ENCODE measurements at places on chromosomes 3 and 15.

DNA sequence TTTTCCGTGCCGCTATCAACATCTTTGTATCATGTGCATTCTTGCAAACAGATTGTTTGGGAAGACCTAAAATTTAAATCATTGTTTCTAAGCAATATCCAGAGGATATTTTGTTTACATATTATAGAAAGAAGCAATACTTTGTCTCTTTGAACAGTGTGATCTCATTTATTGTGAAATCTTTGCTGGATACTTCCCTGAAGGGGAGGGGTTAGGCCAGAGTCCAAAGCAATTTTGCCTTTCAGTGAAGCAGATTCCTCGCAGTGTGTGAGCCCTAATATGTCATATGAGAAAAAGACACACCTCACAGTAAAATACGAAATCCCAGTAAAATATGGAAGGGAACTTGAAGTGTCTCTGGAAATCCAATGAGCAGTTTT is 158.7 kb upstream of the SLCO3A1 start:
- DNase-seq: no peak

DNA sequence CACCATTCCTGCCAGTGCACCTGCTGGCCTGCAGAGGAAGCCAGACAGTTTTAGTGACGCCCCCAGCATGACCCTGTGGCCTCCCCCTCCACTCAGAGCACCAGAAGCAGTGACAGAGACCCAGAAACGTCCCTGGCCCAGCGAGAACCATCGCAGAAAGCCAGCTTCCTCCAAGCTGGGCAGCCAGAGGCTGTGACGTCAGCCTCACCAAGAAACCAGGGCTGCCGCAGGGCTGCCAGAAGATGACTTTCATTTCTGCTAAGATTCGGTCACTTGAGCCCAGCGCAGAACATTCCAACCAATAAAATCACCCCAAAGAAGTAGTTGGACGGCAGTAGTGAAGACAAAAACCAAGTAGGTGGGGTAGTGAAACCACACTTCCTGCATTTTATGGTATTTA is 29.6 kb upstream of the RPL32 start:
- no peak for DNase-seq

GRCh38 chr3:454986-455385 is 258.4 kb downstream of the CHL1 start:
- no peak for DNase-seq

DNA sequence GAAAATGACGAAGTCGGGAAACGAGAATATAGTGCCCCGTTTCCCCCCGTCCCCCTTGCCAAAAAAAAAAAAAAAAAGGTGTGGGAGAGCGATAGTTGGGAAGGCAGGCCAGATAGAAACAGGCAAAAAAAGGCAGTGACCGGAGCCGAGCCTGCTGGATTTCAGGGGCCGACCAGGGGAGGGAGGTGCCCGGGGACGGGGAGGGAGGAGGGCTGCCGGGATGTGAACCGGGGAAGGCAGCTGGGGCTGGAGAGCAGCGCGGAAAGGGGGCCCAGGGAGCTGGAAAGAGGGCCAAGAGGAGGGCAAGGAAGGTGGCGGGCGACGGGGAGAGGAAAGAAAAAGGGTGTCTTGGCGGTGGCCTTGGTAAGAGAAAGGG is 837 bp downstream of the LRRN1 start:
- DNase-seq: no peak

DNA sequence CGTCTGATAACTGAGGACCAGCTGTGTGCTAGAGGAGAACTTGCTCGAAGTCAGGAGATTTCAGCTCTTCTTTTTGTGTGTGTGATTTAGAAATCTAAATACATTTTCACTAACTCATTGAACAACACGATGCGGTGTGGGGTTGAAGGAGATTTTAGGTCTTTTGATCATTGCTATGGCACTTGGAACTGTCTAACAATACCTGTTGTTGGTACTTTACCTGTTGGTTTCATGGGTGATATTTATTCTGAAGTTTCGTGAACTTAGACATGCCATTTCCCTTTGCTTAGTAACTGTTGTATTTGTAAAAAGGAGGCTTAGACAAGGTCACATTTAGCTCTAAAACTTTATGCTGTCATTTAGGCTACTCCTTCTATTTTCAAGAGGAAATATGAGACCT is 99.9 kb downstream of the ITPR1 start:
- DNase-seq: no peak

DNA sequence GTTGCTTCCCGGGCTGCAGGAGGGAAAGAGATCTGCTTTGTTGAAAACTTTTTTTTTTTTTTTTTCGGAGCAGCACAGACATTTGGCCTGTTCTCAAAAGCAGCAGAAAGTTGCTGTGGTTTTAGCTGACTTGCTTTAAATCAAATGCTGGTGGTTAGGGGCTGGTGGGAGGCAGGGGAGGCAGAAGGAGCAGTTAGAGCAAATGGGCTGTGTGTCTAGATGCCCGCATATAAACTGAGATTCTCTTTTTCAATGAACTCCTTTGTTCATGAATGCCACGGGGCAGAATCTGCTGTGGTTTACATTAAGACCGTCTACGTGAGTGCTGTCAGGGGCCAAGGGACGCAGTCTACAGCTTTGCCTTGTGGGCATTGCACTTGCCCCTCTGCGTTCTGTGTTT is 95.9 kb downstream of the FLNB start:
- no peak for DNase-seq

DNA sequence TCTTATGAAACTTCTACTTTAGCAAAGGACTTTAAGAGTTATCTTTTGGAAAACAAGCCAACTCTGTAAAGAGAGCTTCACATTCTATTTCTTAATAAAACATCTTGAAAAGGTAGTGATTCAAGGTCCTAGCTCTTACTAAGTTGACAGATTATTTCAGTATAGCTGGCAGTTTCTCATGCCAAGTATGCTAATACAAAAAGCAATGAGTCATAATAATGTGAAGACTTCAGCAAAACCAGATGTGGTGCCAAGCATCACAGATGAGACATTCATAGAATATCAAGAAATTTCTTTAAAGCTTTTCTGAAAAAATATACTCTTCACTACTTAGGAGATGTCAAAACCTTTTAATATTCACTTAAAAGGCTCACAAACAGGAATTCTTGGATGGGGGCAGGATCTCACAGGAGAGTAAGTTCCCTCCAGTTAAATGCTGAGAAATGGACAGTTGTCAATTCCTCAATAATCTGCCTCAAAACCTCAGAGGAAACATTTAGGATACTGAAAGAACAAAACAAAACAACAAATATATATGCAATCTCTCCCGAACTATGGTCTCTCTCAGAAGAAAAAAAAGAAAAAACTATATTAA is 45.6 kb downstream of the DCBLD2 start:
- DNase-seq: no peak

- no peak for DNase-seq
These were observed 50.2 kb downstream of the CDCP1 start for GRCh38 chr3:45095916-45096526.

GRCh38 chr3:114253505-114253904 is 16.1 kb upstream of the ZNF80 start:
- DNase-seq: no peak

DNA sequence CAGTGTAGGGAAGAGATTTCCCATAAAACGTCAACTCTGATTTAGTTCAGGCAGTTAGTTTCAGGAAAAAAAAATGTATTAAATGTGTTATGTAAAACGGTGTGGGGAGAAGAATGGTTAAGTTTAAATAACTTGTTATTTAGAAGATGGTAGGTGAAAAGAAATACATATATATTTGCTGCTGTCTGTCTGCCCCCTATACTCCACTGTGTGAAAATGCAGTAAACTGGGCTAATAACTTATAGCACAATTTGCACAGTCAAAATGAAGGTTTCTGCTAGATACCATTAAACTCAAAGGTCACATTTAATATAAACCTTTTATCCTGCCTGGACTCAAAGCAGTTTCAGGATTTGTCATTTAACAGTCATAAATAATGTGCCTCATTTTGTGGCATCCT is 515.0 kb downstream of the FGF12 start:
- DNase-seq: no peak

DNA sequence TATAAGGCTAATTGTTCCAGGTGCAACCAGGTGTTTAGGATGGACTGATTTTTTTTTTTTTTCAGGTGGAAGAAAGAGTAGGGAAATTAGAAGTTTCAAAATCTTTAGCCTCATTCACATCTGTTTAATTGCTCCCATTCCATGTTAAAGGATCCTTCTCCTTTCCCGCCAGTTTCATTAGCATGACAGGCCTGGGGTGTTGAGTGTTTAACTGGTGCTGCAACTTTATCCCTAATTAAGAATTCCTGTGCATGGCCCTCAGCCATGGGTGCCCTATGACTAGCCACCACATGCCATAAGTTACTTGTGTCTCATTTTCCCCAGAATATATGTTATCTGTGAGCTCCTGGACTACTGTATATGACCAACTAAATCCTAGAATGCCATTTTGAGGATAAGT is 501.4 kb downstream of the NSUN3 start:
- DNase-seq: no peak

DNA sequence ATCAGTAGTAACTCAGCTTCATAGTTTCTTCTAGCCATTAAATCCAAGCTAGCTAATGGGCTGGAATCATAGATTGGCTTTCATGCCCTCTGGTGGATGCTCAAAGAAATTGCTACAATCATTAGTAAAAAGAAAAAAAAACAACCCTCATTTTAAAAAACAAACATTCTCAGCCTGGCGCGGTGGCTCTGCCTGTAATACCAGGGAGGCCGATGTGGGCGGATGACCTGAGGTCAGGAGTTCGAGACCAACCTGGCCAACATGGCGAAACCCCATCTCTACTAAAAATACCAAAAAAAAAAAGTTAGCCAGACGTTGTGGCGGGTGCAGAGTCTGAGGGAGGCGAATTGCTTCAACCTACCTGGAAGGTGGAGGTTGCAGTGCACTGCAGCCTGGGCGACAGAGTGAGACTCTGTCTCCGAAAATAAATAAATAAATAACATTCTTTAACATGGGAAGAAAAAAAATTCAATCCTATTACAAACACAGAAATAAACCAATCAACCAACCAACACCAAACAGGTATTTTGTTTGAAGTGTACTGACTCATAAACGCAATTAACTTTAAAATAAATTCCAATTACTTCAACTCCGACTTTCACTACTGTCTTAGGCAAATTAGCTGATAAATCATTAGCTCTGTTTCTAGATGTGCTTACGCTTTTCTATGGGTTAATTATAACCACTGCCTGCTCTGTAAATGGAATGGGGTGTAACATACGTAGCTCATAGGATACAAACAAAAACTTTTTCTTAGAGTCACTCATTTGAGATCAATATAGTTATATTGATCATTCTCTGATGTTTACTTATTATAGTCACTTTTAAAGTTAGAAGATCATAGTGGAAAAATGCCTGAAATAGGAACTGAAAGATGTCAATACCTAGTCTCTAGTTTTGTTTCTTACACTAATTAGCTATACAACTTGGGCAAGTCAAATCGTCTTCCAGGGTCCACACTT is 24.9 kb downstream of the TMEM207 start:
- peak; percentile 24 for DNase-seq

DNA sequence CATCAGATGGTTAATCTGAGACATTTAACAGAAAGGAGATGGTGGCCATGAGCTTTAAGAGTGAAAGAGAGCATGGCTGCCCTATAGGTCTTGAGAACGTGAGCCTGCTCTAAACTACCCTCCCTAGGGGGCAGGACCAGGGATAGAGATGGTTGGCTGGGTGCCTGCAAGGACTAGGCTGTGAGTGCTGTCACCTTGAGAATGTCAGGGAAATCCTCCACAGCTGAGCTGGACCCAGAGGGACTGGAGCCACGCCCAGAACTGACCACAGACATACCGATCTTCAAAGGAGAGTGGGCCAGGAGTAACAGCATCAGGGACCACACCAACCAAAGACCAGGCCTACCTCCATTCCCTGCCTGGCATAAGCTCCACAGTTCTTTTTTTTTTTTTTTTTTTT is 53.6 kb upstream of the UBE2E1 start:
- no peak for DNase-seq

- DNase-seq: no peak
These were observed 65.3 kb downstream of the KLF13 start for GRCh38 chr15:31391687-31392671.

DNA sequence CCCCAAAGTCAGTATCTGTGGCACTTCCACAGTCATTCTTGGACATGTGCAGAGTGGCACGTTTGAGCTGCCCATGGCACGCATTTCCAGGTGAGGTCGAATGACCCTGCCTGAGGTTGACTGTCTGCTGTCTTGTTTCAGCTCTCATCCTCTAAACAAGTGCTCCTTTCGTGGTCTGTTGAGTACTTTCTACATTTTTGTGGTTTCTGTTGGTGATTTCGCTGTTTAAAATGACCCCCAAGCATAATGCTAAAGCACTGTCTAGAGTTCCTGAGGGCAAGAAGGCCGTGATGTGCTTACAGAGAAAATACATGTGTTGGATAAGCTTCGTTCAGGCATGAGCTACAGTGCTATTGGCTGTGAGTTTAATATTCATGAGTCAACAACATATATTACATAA is 40.0 kb upstream of the SAMMSON start:
- DNase-seq: no peak

- no peak for DNase-seq
These were observed 673.7 kb upstream of the CCDC54 start for GRCh38 chr3:106703524-106703923.

Data from hippocampal formation (tissue), 2 donors.